ENCODE measurements at places on chromosomes 7 and 10.

- DNase-seq, result no peak
Observed at GRCh38 chr7:140903741-140904480, 20.8 kb downstream of the BRAF start.

GRCh38 chr10:116947841-116948529 is 57.0 kb downstream of the SHTN1 start:
- DNase-seq, result no peak

- DNase-seq, result no peak
Observed at GRCh38 chr7:112882511-112882910, 92.3 kb upstream of the TMEM168 start.

DNA sequence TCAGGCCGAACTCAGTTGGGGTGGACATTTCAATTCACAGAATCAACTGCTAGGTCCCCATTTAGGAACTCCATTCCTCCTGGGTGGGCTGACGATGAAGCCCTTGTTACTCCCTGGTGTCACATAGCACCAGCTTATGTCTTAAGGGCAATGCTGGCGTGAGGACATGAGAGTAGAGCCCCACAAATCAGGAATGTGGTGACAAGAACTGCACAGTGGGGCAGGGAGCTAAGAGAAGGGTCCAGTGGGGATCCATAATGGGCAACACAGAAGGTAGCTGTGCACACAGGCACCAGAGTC is 57.0 kb downstream of the LYZL1 start:
- DNase-seq, result no peak

DNA sequence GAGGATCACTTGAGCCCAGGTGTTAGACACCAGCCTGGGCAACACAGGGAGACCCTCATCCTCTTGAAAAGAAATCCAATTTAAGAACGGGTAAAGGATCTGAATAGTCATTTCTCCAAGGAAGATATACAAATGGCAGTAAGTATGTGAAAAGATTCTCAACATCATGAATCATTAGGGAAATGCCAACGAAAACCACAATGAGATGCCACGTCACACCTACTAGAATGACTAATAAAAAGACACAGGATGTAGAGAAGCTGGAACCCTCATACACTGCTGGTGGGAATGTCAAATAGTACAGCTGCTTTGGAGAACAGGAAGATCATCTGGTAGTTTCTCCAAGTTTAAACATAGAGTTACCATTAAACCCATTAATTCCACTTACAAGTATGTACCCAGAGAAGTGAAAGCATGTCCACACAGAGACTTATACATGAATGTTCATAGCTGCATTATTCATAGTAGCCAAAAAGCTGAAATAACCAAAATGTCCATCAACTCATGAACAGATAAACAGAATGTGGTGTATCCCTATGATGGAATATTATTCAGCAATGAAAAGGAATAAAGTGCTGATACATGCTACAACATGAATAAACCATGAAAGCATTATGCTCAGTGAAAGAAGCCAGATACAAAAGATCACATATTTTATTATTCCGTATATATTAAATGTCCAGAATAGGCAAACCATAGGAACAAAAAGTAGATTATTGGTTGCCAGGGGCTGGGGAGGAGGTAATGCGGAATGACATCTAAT is 13.1 kb upstream of the ZMIZ2 start:
- no peak for DNase-seq

- DNase-seq, result no peak
Observed at GRCh38 chr10:105681051-105681450, 1040.0 kb downstream of the SORCS3 start.

DNA sequence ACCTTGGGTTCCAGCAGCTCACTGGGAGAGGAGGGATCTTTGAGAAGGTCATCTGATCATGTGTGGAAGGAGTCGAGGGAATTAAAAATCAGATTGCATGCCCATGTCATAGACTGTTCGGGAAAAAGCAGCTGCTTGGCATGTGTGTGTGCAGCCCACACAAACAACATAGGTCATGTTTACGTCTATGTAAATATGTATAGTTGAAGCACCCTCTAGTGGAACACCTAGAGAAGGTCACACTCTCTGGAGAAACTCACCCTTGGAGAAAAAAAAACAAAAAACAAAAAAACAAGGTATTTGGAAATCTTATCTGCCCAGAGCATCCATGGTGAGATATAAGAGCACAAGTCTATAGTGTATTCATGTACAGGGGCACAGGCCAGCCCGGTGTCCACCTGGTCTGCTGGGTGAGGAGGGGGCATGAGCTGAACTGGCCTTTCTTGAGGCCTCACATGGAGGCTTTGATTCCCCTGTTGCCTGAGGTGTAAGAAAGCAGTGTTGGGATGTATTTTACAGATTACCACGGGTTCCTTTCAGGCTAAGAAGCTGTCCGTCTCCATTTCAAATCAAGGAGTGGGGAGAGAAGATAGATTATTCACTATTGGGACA is 98.0 kb downstream of the NPY start:
- no peak for DNase-seq

DNA sequence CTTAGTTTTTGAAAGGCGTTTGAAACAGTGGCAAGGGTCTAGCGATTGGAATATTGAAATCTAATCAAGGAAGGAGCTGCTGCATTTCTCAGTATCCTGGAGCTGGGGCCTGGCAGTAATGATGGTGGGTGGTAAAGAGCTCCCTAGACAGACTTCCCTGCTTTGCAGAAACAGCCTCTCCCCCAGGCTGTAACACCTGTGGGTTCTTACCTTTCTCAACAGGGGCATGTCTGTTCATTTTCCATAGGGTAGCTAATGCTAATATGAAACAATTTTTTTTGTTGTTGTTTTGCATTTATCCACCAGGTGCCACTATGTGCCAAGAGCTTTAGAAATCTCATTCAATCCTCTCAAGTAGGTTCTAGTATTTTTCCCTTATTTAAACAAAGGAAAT is 345.5 kb downstream of the REEP3 start:
- DNase-seq, result no peak

- DNase-seq, result no peak
Observed at GRCh38 chr7:26071622-26072456, 80.2 kb upstream of the NFE2L3 start.

DNA sequence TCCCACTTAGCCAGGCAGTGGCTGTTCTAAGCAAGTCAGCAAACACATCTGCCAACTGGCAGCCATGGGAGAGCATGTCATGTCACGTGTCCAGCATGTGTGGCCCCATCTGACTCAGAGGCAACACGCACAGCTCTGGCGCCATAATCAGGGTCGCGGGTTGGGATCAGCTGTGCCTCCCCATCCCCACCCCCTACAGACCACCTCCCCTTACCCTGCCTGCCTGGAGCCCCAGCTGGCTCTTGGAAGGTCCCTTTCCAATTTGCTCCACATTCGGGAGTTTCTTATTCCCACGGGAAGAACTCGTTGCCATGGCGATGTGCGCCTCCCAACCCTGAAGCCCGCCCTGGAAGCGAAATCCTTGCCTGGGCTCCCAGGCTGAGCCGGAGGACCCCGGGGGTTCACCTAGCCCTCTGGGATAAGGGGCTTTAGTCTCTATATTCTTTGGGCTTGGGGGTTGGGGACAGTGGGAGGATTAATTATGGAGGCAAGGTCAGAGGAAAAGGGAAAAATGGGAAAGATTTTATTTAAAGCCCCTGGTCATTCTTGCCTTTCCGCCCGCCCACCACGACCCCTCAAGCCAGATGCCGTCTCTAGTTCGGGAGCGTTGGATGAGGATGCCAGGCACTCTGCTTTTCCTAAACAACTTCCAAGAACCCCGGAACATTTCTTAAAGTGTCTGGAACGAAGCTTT is 283.7 kb downstream of the ZEB1 start:
- DNase-seq, result no peak

DNA sequence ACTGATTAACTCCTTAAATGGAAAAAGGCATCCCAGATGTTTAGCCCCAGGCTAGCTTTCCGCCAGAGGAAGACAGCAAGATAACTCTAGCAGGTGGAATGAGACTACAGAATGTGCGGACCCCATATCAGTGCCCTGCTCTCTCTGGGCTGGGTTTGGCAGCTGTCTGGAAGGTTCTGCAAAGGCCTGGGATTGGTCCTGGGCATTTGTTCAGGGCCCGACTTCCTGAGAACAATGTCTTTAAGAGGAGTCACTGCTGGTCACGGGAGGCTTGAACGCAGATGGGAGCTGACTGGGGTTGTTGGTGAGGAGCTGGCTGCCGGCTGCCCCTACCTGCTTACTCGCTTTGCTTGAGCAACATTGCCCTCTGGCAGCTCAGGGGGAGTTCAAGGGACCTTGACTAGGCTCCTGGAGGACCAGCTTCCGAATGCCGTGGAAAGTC is 130.6 kb upstream of the BTBD16 start:
- no peak for DNase-seq

DNA sequence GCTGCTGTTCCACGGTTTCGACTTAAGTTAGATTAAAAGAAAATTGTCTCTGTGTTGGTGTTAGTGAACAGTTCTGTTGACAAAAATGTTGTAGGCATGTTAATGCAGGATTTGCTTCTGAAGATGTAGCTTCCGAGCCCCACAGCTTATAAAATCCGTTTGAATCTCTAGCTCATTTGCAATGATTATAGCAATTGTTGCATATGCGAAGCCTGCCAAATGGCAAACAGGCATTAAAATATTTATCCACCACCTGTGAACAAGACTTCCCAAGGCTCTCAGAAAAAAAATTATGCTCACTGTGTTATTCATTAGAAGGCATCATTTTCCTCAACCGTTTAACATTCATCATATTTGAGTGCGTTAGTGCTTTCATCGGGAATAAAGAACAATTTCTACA is 14.3 kb downstream of the CFAP58 start:
- DNase-seq, result no peak

DNA sequence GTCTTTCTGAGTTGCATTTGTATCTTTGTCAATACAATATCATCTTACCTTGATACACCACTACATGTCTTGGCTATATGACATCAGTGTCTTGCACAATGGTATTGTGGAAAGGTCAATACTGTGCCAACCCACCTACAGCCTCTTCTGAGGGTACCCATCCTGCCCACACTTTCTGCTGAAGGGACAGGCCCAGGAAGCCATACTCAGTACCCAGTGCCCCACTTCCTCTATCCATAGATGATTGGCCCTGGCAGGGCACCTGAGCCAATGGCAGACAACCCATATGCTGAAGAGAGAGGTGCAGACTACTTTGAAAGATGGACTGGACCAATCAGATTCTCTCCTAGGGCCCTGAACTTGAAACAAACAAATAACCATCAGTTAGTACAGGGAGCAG is 152.0 kb upstream of the ADO start:
- DNase-seq, result no peak

- DNase-seq, result no peak
Observed at GRCh38 chr7:78099715-78100394, 301.3 kb downstream of the PHTF2 start.

- no peak for DNase-seq
Observed at GRCh38 chr10:49549640-49550346, 10.9 kb upstream of the ERCC6 start.

DNA sequence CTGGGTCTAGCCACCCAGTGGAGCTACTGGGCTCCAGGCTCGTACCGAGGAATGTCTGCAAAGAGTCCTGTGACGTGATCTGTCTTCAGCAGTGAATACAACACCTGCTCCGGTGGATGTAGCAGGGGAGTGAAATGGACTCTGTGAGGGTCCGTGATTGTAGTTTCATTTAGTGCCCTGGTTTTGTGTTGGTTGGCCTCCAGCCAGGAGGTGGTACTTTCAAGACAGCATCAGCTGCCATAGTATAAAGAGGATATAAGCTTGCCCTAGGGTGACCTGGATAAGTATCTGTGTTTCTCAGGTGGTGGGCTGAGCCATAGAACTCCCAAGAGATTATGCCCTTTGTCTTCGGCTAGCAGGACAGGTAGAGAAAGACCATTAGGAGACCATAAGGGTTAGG is 24.6 kb upstream of the WNT2 start:
- DNase-seq, result no peak

- DNase-seq, result no peak
Observed at GRCh38 chr7:106774768-106775551, 90.1 kb upstream of the PIK3CG start.

DNA sequence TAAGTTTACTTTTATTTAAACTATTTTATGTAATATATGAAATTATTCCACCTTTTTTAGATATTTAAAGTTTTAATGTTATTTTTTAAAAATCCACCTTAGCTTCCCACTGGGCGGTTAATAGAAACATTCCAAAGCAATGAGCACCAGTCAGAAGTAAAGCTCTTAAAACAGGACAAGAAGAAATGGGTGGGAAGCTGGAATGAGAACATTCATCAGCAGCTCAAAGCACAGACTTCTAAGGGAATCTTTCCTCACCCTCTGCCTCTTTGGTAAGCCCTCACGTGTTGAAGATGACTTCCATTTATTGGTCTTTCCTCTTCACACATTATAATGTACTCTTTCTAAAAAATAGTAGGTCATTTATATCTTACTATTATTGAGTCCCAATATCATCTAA is 3.1 kb downstream of the AGMO start:
- DNase-seq, result no peak

DNA sequence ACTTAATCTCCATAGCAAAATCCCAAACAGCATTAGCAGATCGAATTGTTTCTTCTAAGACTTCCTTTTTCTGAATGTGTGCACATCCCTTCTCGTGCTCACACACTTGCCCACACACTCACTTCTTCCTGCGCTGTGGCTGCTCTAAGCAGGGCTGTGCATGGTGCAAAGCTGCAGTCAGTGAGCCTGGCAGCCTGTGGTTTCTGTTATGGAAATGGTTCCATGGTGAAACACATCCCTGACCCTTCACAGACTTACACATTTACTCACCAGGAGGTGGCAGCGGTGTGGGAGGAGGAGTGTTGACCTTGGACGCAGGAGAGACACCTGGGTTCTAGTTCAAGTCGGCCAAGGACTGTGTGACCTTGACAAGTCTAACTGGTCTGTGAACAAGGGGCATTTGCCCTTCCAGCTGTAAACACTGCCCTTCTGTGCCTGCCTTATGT is 24.9 kb downstream of the MTURN start:
- DNase-seq, result no peak

GRCh38 chr10:80493522-80494051 is 39.5 kb downstream of the TSPAN14 start:
- no peak for DNase-seq

GRCh38 chr7:124764051-124764846 is 1.3 kb downstream of the GPR37 start:
- DNase-seq, result no peak

DNA sequence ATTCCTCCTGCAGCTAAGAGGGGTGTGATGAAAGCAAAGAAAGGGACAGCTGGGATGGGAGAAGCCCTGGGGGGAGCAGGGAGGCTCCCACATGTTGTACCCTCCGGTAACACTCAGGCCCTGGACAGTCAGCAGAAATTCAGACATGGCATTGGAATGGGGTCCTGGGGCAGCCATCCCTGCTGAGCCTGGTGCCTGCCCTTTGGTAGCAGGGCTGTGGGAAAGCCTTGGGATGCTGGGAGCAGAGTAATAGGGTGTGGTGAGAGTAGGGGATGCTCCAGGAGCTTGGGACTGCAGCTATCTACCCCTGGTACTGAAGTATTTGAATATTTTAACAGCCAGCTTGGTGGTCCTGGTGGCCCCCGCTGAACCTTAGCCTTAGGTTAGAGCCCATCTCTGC is 56.8 kb downstream of the FAM241B start:
- no peak for DNase-seq

GRCh38 chr7:25722856-25723255 is 429.1 kb upstream of the NFE2L3 start:
- no peak for DNase-seq

DNA sequence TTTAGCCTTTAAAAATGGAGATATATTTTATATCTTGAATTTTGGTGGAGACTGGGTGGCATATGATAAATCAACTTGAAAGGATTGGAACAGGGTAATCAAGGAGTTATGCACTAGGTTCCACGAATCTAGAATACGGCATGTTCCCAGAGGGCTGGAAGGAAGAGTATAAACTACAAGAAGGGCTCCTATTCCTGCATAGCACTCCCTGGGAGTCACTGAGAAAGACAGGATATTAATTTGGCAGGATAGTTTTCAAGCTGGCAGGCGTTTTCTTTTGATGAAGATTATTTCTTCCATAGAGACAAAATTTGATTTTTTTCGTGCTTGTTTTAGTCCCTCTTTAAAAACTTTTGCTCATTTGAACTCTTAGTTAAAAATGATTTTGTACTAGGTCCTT is 119.7 kb downstream of the VWC2 start:
- no peak for DNase-seq
